ENCODE measurements at places on chromosomes 7 and 10. TPM values are rescaled to one million over a fixed set of nuclear protein-coding genes. Genes with fewer than 3 reads are reported as not detected.

SLK gene
- total RNA-seq = 32.4 TPM

DNA sequence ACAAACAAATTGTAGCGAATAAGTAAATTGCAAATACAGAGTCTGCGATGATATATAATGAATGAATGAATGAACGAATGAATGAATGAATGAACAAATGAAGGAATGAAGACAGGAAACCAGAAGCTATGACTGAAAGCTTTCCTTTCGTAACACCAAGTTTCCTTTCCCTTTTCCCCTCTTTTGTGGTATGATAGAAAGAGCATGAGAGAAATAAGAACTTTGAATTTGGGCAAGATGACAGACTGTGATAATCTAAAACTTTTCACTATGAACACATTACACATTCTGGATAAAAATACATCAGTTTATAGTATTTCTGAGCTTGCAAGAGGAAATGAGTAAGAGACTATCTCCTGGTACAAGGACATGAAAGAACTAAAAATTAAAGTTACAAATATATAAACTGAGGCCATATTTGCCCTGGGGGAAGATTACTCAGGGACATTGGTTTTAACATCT is 8.4 kb upstream of the UCN3 start:
- DNase-seq = no peak

GRCh38 chr10:122232769-122233168 is 38.3 kb upstream of the BTBD16 start:
- no peak for DNase-seq

GRCh38 chr10:34861293-34862021 is 46.4 kb upstream of the PARD3 start:
- no peak for DNase-seq

SEMA3A gene
- 1.3 TPM for total RNA-seq

DNA sequence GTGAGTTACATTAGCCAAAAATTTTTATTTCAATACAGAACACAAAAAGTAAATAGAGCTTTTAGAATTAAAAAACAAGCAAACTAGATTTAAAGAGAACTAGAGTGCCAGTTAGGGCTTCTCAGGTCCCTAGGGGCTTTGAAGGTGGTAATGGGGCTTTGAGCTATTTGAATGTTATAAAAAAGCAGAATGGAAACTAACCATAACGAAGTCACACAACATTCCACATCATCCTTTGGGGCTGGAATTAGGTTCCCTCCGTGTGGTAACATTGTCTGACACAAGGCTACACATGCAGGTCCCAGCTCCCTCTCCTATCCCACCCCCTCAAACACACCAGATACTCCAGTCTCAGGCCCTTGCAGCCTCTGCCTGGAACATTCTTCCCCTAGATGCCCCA is 15.3 kb downstream of the JAZF1 start:
- no peak for DNase-seq

GRCh38 chr10:6141296-6142151 is 52.7 kb downstream of the RBM17 start:
- DNase-seq = no peak

DNA sequence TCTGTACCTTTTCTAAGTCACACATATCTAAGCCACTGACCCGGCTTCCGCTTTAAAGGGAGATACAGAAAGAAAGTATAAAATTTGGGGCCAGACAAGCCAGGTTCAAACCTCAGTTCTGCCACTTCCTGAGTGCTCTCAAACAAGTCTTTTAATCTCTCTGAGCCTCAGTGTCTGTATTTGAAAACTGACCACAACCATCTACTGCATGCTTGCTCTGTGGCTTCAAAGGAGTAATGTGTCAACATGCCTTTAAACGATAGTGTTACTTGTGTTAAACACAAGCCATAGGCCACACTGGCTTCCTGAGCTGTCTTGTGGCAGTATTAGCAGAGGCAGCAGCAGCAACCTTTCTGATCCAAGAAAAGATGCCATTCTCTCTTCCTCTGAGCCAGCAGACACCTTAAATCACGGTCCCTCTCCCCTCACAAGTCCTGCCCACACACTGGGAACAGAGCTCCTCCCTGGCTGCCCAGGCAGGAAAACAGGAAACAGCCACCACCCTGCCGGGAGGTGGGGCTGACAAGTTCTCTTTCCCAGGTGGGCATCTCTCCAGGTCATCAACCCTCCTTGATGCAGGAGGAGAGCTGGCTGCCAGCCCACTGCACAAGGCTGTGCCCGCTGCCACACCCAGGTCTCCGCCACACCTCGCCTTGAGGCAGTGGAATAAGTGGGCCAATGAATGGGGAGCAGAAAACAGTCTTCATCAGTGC is 10.7 kb downstream of the HIP1 start:
- peak; percentile 59 for DNase-seq

DNA sequence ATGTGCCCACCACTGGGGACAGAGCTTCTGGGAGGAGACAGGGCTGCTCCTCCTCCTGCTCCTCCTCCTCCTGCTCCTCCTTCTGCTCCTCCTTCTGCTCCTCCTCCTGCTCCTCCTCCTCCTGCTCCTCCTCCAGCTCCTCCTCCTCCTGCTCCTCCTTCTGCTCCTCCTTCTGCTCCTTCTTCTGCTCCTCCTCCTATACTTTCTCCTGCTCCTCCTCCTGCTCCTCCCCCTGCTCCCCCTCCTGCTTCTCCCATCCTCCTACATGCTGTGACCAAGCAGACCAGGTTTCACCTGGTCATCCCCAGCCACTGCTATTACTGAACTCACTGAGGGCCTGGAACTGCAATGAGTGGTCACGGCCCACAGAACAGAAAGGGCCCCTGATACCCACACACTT is 154.0 kb upstream of the PPP2R2D start:
- DNase-seq = no peak

GRCh38 chr10:117345143-117345542 is 30.1 kb downstream of the PDZD8 start:
- no peak for DNase-seq

DNA sequence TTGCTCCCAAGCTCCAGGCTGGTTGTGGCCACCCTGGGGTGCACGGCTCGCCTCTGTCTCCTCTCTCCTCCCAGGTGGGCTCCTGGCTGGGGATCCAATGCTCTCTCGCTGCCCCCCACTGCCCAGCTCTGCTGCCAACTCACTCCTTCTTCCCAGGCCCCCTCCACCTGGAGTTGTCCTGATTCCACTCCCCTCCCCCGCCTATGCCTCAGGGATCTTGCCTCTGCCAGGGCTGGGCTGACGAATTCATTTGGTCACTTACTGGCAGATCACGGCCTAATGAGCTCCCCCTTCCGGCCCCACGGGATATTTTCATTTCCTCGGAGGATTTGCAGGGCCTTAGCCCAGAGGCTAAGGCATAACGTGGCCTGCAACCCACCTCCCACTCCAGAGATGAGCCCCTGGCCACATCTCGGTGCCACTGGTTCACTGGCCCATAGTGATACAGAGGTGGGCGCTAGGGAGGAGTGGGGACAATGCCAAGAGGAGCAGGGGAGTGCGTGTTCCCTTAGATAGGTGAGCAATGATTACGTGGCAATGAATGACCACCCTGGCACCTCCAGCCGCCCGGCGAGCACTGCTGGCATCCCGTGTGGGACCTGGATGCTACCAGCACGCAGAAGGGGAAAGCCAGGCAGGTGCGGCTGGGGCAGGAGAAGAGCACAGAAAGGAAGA is 344.6 kb upstream of the SHH start:
- DNase-seq = no peak

GRCh38 chr10:10811562-10811961 is 206.1 kb upstream of the CELF2 start:
- DNase-seq = no peak

DNA sequence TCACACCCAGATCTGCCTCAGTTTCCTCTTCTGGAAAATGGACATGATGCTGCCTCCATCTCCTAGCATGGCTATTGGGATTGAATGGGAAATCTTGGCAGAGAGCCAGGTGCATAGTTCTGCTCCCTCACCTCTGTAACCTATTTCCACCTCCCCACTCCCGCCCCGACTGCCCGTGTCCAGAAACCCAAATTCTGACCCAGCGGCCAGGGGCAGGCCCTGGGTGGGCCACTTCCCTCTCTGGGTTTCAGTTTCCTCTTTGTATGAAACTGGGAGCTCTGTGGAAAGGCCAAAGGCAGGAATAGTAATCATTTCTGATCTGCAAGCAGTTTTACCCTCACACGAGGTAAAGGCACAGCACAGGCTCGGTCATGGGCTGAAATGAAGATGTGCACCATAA is 74.1 kb upstream of the DUSP5 start:
- no peak for DNase-seq

DNA sequence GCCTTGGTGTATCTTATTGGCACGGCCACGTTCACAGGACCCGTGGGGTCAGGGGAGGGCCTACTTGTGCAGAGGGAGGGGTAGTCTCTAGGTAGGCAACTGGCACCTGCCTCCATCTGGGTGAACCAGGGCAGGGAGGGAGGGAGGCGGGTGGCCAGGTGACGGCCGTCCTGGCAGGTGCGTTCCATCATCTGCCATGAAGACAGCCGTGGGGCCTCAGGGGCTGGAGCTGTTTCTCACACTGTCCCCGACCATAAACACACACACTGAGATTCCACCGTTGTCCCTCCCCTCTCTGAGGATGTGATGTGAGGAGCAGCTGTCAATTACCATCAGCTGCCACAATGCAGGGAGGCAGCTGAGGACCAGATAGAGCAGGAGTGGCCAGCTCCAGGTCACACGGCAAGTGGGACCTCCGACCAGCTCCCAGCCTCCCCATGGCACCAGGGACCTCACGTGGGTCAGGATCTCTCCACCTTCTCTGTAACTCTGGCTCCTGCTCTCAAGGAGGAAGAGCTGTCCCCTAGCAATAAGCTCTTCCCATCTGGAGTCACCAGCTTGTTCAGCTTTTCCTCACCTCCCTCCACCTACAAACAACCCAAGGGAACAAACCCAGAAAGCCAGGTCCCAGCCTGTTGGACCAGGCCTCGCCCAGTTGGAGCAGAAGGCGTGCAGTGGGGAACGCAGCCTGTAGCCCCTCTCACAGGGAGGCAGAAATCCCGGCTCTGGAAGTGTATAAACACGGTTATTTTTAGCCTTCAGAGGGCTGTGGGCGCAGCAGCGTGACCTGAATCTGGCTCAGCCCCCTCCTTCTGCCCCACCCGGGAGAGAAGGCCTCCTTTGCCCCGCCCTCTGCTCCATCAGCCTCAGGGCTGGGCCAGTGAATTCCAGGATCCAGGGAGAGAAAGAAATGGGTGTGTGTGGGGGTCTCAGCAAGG is 33.1 kb downstream of the ZMIZ1 start:
- DNase-seq = no peak

- no peak for DNase-seq
These were observed 9.0 kb downstream of the PPP1R17 start for GRCh38 chr7:31695859-31696614.

- DNase-seq = no peak
These were observed 19.1 kb upstream of the OGDHL start for GRCh38 chr10:49781247-49781646.

GRCh38 chr10:128898133-128898915 is 568.7 kb upstream of the MGMT start:
- no peak for DNase-seq

CYP2C8 gene
- not detected for total RNA-seq

H2BK1 gene
- total RNA-seq = not detected

PDCD4 gene
- 81.0 TPM for total RNA-seq

DNA sequence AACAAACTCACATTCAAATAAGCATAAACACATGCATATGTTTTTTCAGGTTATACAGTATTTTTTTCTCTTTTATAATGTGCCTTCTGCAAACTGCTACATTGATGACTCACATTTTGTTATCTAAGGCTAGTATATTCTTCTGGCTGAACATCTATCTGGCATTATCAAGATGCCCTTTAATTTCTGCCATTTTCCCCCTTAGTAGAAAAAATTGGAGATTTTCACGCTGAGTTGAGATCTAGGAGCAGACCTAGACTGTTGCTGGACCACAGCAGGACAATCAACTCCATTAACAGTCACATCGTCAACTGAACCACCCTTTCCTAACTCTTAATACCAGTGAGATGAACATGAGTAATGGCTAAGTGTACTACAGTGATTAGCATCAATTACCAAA is 41.6 kb downstream of the ERCC6 start:
- no peak for DNase-seq

DNA sequence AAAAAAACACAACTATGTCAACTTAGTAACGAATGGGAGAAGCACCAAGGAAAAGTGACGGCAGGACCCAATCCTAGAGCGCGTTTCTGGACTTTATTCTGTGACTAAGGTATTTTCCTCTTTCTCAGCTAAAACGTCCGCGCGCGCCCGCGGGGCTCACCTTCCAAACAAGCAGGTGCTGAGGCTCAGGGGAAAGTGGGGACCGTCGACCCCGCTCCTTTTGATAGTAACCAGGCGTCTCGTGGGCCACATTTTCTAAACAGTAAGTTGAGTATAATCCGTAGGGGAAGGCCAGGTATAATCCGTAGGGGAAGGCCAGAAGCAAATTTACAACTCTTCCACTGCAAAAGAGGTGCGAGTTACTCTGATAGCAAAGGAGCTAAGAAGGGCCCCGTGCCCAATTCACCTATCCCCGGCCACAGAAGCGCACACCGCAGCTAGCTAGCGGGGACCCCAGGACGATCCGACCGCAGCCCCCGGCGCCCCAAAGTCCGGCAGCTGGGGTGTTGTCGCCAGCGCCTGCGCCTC is 743 bp downstream of the MKI67 start:
- peak; percentile 31 for DNase-seq

GRCh38 chr7:122199171-122199570 is 55.1 kb upstream of the AASS start:
- no peak for DNase-seq

DNA sequence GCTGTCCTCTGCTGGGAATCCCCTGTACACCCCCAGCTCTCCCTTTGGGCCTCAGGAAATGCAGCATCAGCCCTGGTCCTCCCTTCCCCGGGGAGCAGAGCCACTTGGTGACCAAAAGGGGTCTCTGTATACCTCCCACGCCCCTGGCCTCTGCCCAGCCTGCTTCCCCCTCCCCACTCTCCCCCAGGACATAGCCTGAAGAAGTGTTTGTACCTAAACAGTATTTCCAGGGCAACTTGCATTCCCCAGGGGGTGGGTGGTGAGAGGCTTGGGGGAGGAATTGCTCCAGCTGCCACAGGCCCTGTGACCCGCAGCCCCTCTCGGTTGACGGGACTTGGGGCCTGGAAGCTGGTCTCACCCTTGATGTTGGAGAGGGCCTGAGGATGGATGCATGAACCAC is 39.3 kb downstream of the TMEM270 start:
- no peak for DNase-seq

BTAF1 gene
- 47.3 TPM for total RNA-seq
